ENCODE measurements at places on chromosomes 5 and 9. TPM values are rescaled to one million over a fixed set of nuclear protein-coding genes. Genes with fewer than 3 reads are reported as not detected.

GRCh38 chr5:53834500-53834899 is 274.1 kb downstream of the NDUFS4 start:
- no peak for DNase-seq

- DNase-seq: no peak
Observed at GRCh38 chr9:100856238-100856637, 172.3 kb upstream of the PLPPR1 start.

DNA sequence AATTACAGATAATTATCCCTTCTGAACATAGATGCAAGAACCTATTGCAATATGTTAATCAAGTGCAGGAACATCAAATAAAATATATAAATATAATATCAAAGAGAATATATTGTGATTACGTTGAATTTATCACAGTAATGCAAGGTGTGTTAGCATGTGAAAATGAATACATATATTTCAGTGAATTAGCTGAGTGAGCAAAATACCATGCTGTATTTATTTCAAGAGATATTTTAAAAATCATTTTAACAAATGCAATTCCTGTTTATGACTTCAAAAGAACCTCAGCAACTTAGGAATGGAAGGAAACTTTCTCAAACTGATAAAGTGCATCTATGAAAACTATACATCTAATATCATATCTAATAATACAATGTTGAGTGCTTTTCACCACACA is 856.9 kb upstream of the PTPRD start:
- DNase-seq: no peak

Gene MARCHF3
- 61.0 TPM for total RNA-seq
